HFFc6 (cell line): ENCODE measurements at places on chromosomes 3 and 15. TPM values are rescaled to one million over a fixed set of nuclear protein-coding genes. Genes with fewer than 3 reads are reported as not detected.

- H3K36me3 ChIP-seq, result peaks cover 27% of the 10 kb centered on the region
- no peak overlapping the region for H3K27ac ChIP-seq
These were observed 18.7 kb downstream of the FBXL22 start for GRCh38 chr15:63615935-63616334.

- H3K27ac ChIP-seq, result no peak overlapping the region
- H3K4me1 ChIP-seq, result peaks cover 12% of the 10 kb centered on the region
- H3K4me3 ChIP-seq, result no peak overlapping the region
- DNase-seq, result no peak
- peaks cover 18% of the 10 kb centered on the region for H3K27me3 ChIP-seq
- H3K36me3 ChIP-seq, result no peaks in the 10 kb centered on the region
These were observed 229.5 kb upstream of the ROPN1 start for GRCh38 chr3:124221422-124221821.

DNA sequence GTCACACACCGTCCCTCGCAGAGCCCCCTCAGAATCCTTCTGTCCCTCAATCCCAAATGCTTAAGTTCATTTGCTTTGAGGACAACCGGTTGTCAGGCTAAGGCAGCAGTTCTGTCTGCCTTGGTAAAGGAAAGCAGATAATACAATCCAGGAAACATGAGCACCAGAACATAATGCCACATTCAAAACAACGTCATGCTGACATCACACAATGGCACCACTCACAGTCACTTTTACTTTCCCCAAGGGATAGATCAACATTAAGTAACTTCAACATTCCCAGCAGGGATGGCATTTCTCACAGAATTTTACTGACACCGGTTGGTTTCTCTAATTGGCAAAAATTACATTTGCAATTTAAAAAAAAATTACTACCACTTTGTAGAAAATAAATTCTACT is 74.6 kb upstream of the PSMD6 start:
- no peaks in the 10 kb centered on the region; the same call in none of the 2 replicates for H3K27me3 ChIP-seq
- no peak for DNase-seq
- no peak overlapping the region for H3K27ac ChIP-seq

DNA sequence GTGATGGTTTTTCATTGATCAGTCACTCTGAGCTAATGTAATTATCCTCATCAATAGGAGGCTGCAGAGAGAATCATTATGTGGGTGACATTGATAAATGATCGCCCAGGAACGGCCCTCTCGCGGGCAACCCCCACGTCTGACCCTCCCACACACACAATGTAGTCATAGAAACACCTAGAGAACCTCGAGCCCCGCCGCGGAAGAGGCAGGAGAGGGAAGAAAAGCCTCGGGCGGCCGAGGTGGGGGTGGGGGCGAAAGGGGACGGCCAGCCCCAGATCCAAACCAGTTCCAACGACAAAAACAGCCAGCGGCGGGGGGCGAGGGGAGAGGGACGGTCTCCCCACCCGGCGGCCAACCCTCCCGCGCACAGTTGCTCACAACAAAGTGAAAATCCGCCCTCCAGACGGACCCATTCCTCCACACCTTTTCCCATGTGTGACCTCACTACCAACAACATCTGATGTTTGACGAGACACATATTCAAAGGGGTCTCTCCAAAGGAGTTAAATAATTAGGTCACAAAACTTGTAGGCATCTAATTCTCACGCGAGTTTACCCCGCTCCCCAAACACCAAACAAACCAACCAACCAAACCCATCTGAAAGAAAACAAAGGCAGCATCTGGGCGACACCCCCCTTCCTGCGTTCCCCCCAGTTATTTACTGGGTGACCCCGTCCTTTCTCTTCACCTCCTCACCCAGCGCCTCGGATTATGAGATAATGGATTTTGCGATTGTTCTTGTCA is 213.0 kb downstream of the MEIS2 start:
- no peak overlapping the region for H3K27ac ChIP-seq
- H3K36me3 ChIP-seq, result peaks cover 22% of the 10 kb centered on the region; the same call in 1 of the 2 replicates
- peak overlapping the region; percentile 75 for H3K4me3 ChIP-seq
- H3K4me1 ChIP-seq, result peaks cover 53% of the 10 kb centered on the region

DNA sequence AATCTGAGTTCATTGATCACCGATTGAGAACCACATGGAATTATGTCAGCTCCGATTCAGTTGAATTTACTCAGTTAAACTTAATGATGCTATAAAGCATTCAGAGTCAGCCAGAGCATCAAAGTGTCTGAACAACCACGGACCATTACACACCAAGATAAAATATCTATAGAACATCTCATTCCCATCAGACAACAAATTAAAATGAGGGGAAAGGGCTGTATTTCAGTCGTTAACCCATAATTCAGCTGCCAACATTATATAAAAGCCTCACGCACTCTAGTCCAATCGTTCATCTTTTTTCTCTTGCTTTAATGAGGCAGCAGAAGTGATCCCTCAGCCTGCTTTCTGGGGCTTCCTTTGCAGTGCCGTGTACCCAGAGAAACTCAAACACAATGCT is 11.9 kb downstream of the CPNE4 start:
- H3K36me3 ChIP-seq, result no peaks in the 10 kb centered on the region
- no peak overlapping the region for H3K27ac ChIP-seq
- H3K4me3 ChIP-seq, result no peak overlapping the region
- H3K27me3 ChIP-seq, result peaks cover 4% of the 10 kb centered on the region
- H3K4me1 ChIP-seq, result no peaks in the 10 kb centered on the region

DNA sequence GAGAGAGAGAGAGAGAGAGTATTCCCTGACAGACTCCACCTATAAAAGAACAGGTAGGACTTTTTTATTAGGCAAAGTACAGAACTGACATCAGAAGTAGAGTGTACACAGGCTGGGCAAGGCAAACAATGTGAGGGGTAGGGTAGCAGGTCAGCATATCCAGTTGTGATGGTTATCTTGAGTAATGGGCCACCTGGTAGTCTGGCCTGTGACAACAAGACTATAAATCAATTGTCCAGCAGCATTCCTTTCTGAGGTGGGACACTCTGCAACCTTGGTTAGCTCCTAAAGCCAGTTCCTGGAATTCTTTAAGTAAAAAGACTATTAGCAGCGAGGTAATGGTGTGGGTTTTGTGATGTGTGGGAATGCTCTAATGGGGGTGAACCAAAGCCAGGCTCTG is 14.9 kb upstream of the TMCC1 start:
- no peak overlapping the region for H3K4me3 ChIP-seq
- peaks cover 37% of the 10 kb centered on the region for H3K36me3 ChIP-seq
- no peaks in the 10 kb centered on the region; the same call in 1 of the 2 replicates for H3K4me1 ChIP-seq
- no peak overlapping the region for H3K27ac ChIP-seq
- H3K27me3 ChIP-seq, result peaks cover 4% of the 10 kb centered on the region

GRCh38 chr15:67460521-67460920 is 60.4 kb upstream of the C15orf61 start:
- H3K4me3 ChIP-seq, result no peak overlapping the region
- H3K36me3 ChIP-seq, result no peaks in the 10 kb centered on the region
- H3K27me3 ChIP-seq, result peaks cover 3% of the 10 kb centered on the region
- no peak overlapping the region for H3K27ac ChIP-seq
- DNase-seq, result no peak

DNA sequence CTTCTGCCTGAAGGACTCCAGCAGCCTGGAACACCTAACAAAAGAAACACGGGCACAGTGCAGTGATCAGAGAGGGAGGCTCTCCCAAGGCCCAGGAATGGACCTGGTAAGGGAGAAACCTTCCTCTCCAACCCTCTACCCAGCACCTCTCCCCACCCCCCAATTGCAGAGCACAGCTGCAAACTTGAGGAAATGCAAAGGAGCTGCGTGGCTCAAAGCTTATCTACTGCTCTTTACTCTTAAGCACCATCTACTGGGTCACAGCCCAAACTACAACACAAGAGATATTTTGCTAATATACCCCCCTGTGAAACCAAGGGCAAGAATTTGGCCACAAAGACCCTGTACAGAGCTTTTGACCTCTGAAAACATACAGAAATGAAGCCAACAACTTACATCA is 328.3 kb downstream of the OXSM start:
- H3K4me1 ChIP-seq, result no peaks in the 10 kb centered on the region
- no peak overlapping the region for H3K4me3 ChIP-seq
- no peak overlapping the region for H3K27ac ChIP-seq
- no peak for DNase-seq

GRCh38 chr15:99435113-99435695 is 130.6 kb upstream of the MEF2A start:
- no peaks in the 10 kb centered on the region; the same call in 1 of the 2 replicates for H3K4me1 ChIP-seq
- H3K27ac ChIP-seq, result no peak overlapping the region
- no peak for DNase-seq
- no peak overlapping the region for H3K4me3 ChIP-seq
- H3K36me3 ChIP-seq, result no peaks in the 10 kb centered on the region

PRR20G gene
- total RNA-seq, result not detected in 3 replicates

INSYN1 gene
- 0.16 to 1.9 TPM (median 1.8 TPM) in 3 replicates for total RNA-seq

ZNF860 gene
- 0.08 to 0.37 TPM (median 0.14 TPM) in 3 replicates for total RNA-seq

EIF2A gene
- 73.2 to 83.8 TPM (median 74.7 TPM) in 3 replicates for total RNA-seq

P2RY14 gene
- not detected in 2 replicates for total RNA-seq

KBTBD12 gene
- total RNA-seq, result not detected in 3 replicates

KBTBD13 gene
- not detected in 3 replicates for total RNA-seq
